ENCODE measurements at places on chromosomes 2 and 18.

DNA sequence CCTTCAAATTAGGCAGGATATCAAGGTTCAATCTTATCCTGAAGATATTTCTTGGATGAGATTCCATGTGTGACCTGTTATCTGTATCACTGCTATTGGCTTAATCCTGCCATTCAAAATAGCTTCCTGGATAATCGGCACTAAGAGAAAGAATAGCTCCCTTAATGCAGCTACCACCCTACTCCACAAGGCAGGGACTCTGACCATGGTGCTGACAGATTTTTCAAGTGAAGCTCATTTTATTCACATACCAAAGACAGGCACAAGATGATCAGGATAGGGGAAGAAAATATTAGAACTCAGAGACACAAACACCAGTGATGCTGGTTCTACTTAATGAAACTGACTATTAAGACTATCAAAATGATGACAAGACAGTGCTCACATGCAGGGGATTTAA is 74.9 kb downstream of the ORC4 start:
- no peak for DNase-seq

DNA sequence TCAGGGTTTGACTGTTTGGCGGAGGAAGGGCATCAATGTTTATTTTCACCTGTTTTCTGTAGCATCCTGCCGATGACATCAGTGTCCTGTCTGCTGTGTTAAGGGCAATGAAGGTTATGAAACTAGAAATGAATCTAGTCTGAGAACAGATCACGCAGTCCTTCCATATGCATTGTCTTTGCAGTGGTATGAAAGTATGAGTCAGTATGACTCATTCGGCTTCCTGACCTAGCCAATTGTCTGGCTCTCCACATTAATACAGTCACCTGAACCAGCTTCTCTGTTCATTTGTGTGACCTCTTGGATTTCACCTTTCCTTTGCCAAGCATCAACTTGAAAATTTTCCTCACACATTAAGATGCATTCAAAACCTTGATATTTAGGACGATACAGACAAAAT is 353.8 kb downstream of the RND3 start:
- no peak for DNase-seq

- DNase-seq: no peak
Observed at GRCh38 chr2:156576005-156576404, 139.8 kb downstream of the GPD2 start.

- DNase-seq: no peak
Observed at GRCh38 chr2:138090330-138090729, 126.1 kb downstream of the HNMT start.

DNA sequence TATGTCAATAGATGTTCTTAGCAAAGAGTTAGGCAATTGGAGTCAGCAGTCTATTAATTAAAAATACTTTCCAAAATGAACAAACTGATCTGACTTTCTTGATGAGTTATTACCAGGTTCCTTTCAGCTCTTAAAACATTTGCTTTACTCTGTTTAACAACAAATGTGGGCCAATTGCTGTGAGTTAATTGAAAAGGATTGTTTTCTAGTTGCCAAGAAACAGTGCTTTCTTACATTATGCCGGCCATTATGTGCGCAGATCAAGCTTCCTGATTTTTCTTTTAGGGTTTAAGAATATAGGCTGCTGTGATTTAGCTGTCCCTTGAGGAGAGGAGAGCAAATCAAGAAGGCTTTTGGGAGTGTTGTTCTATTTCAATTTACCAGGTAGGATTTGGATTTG is 50.5 kb upstream of the ITPRID2 start:
- no peak for DNase-seq

DNA sequence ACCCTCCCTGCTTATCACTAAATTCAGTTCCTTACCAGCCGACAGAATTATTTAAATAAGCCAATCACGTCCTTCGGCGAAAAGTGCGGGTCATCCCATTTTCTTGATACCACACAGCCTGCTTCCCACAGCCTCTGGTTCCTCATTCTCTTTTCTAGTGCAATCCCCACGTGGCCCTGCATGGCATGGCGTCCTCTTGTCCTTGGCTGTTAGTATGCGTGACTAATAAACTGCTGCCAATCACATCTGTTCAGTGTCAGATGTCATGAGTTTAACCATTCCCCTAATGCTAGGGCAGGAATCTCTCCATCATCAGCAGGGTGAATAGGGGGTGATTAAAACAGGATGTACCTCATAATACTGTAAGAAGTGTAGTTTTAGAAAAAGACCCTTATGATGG is 62.8 kb upstream of the TSPYL6 start:
- no peak for DNase-seq

GRCh38 chr2:205574001-205574400 is 108.3 kb upstream of the NRP2 start:
- no peak for DNase-seq

DNA sequence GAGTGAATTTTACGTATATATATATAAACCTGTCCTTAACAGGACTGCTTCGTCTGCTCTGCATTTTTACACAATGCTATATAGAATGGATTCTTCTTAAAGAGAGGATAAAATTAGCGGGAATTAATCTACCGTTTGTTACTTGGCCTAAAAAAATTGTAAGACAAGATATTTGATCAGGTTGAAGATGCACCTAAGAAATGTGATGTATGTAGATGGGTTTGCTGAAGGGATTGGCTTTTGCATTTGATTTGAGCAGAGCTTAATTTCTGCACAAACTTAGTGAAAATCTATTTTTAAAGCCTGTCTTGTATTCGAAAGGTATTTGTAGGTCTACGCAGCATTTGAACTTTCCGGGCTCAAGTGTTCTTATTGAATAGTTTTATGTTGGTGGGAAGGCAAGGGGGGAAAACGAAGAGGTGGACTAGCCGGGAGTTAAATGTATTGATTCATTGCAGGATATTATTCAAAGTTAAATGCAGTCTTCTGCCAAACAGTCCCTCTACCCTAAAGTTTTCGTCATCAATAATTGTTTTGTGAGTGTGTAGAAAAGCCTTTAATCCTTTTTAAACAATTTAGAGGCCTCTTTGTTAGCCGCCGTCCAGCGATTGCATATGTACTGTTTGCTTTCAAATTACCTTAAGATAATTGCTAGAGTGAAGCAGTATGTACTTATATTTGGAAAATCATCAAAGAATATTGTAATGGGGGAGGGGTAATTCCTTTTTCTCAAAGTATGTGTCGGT is 1.2 kb downstream of the PPP1CB start:
- no peak for DNase-seq

GRCh38 chr2:32485399-32485798 is 128.6 kb downstream of the BIRC6 start:
- no peak for DNase-seq

DNA sequence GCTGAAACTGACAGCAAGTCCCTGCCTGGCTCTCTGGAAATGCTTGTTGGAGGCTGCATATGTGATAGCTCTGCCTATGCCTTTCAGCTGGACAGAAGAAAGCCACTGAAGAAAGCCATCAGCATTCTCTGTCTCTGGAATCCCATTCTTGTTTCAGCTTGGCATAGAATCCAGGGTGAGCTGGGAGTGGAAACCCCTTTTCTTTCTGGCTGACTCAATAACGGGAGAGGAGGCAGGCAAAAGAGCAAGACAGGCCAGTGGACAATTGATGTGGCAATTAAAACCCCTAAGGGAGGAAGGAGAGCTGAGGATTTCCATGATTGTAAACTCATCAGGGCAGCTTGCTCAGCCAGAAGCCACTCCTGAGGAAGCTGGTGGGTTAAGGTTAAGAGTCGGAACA is 208.1 kb downstream of the CLIP4 start:
- DNase-seq: no peak

DNA sequence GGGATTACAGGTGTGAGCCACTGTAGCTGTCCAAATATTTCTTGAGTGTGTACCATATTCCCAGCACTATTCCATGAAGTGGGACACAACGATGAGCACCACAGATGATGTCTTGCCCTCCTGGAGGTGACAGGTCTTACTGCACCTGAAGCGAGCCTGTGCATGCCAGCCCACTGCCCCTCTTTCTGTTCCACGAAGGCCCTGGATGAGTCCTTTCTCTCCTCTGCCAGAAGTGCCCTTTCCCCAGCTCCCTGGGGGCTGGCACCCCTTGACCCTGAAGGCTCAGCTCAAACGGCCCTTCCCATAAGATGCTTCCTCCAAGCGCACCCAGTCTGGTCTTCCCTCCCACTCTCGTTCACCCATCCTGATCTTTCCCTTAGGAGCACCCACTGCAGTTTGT is 5.5 kb downstream of the ATP6V1B1 start:
- no peak for DNase-seq
